Non-pigmented ciliary epithelial cell (primary cell): ENCODE measurements at places on chromosomes 12 and 14.

DNA sequence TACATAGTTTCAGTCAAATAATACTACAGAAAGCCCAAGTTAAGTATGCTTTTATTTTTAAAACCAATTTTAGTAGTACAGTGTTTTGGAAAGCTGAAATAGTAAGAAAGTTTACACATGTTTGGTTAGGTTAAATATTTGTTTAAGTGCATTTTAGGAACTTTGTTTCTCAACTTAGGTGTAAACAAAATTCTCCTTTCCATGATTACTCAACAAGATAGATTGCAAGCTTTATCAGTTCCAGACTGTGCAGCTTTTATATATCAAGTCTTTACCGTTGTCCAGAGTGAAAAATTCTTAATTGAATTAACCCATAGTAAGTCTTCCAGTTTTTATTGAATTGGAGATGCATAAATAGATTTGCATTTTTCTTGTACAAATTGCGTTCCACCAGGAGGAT, 45.1 kb downstream of the PIWIL1 start:
- no peak for DNase-seq

DNA sequence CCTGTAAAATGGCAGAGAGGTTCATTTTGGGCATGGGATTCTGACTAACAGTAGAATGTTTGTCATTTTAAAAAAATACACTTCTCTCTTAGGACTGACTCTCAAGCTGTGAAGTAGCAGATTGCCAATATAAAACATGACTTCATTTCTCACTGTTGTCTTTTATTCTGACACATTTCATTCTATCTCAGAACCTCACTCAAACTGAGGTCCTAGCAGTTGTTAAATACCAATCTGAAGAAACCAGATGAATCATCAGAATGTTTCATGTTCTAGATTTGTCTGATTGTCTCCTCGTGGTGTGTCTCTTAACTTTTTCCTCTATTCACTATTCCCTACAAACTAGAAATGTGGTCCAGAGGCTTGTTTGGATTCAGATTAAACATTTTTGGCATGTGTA, 276.5 kb upstream of the NPAS3 start:
- DNase-seq = peak; percentile 10

DNA sequence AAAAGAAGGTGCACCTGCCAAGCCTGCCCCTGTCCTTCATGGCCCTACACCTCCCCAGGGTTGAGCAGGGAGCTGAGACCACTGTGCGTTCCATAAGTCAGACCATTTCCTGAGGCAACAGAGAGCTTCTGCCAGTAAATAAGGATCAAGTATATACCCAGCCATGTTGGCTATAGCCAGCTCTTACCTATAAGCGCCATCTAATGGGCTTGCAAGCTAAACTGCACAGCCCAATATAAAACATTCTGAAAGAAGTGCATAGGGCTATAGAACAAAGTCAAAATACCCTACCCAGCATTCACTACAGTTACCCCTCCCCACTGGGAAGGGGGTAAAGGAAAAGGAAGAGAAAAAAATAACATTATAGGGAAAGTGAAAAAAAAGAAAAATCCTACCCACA, 59.3 kb upstream of the SCAF11 start:
- no peak for DNase-seq

DNA sequence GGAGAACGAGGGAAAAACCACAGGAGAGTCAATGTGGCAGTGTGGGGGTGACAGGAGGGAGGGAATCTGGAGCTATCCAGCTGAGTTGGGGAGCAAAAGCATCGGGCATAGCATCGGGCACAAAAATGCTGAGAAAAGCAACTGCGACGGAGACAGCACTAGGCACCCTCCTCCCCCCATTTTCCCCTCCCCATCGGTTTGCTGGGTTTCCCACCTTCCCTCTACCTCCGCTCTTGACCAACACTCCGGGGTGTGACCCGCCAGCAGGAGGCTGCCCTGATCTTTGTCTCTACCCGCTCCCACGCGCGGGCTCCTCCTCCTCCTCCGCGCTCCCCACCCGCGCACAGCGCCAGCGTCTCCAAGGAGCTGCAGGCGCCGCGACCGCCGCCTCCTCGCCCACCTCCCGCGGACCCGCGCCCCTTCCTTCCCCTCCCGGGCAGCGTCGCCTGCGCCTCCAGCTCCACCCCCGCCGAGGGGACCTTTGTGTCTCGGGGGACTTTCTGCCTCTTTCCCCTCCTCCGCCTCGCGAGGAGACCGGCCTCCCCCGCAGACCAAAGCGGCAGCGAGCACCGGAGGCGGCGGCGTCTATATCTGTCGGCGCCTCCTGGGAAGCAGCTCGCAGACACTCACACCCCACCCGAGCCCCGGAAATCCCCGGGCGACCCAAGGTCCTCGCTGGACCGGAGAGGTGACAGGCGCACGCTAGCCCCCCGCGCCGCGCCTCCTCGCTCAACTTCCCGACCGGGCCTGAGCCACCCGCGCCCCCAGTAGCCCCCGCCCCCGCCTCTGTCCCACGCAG, 920 bp downstream of the CDK17 start:
- no peak for DNase-seq

GRCh38 chr14:97262336-97262735, 465.2 kb downstream of the VRK1 start:
- DNase-seq = no peak

DNA sequence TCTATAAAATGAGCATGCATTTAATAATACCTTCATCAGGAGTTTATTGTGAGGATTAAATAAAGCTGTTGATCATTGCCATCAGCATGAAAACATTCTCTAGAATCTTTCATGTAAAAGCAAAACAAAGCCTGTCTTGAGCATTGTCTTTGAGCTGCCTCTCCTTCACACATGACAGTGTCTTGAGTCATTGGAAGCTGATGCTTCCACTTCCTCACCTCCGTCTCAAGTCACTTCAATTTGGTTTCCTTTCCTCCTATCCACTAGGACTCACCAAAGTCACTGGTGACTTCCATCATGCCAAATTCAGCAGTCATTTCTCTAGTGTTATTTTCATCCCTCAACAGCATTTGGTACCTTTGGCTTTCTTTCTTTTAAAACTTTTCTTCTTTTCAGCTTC, 31.6 kb upstream of the MYBPC1 start:
- no peak for DNase-seq

DNA sequence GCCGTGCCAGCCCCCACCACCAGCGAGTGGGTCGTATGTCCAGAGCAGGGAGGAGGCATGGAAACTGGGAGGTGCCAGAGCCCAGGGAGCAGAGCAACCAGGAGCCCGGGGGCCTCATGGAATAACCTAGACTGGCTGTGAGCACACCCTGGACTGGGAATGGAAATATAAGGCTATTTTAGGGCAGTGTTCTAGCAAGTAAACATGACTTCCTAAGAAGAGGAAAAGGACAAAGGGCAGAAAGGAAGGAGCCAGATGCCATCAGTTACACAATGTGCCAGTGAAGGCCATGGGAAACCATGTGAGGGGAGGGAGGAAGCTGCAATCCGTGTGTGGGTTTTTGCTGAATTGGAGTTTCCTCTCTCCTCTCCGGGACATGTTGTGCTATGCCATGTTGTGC, 18.7 kb upstream of the CPM start:
- no peak for DNase-seq

- no peak for DNase-seq
Measured at GRCh38 chr12:100265732-100266584, 921 bp downstream of the DEPDC4 start.

DNA sequence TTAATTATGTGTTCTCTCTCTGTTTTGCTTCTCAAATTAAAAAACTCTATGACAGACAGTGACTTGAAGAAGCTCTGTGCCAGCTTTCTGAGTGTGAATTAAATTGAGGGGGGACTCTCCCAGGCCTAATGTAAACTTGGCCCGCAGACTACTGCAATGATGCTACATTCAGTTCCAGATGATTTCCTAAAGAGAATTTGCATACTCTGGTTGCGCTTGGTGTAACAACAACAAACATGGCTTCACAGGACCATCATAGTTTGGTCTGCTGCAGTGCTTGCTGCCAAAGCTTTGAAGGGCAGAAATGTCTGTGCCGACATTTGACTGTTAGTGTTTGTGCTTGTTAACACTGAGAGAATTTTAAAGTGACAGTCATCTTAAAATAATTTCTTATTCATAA, 25.0 kb downstream of the CFAP54 start:
- no peak for DNase-seq

DNA sequence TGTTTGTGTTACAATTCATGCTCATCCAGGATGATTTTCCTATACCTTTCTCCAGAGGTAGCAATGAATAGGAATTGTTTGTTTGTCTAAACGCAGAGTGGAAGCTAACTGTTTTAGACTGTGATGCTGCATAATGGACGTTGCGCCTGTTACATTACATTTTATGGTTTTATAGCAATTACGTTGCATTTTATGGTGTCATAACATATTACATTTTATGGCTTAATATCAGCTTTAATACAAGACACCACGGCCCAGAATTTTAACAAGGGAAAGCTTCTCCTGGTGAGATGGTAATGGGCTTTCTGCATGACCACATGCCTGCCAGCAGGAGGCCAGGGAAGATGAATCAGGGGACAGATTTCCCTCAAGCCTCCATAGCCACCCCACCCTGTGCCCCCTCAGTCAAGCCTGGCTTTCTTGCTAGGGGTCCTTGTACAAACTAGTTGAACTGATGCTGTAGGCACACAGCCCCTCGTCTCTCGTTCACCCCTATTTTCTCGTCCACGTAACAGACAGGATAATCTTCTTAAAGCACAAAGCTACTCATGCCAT, 56.5 kb downstream of the HSPB8 start:
- DNase-seq = no peak

DNA sequence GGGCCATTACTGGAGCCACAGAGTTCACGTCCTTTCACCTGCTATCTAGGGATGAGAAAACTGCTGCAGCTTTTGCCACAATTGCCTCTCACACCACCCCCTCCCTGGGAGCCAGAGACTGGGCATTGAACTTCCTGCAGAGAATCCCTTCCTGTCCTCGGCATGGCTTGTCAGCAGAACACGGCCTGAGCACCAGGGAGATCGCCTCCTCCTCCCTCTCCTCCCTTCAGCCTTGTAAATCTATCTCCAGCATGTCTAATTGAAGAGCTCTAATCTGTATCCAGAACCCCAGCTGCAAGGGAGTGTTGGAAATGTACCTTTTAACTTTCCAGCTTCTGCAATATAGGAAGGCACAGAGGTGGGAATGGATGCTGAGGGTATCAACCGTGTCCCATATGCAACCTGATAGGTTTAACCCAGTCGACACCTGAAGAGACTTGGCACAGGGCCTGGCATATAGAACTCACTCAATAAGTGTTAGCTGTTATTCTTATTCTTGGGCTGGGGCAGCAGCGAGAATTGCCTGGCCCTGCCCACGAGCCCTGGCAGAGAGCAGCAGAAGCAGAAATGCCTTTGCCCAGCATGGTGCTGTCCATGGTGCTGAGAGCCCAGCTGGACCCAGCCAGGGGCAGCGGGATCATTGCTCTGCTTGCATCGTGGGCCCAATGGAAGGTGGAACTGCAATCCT, 26.8 kb downstream of the TMEM63C start:
- peak; percentile 5 for DNase-seq

GRCh38 chr14:87260460-87260859, 732.5 kb downstream of the GALC start:
- DNase-seq = no peak

DNA sequence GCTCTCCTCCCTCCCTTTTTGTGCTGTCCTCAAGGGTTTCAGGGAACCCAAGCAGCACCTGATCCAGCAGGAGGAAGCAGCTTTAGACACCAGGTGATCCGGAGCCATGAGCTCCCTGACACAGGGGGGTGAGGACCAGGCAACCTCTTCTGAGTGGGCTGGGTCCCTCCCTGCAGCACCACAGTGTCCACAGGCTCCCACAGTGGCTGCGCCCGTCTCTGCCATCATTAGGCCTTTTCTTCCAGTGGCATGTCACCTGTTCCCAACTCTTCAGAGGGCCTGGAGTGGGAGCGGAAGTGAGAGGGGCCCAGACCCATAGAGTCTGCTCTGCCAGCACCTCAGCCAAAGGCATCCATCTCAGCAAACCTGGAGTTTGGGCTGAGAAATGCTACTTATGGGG, 421 bp upstream of the KRT76 start:
- DNase-seq = no peak
